ENCODE measurements at places on chromosomes 1 and 21.

- peak; percentile 26 for DNase-seq
Observed at GRCh38 chr1:189662190-189662589, 815.5 kb downstream of the BRINP3 start.

DNA sequence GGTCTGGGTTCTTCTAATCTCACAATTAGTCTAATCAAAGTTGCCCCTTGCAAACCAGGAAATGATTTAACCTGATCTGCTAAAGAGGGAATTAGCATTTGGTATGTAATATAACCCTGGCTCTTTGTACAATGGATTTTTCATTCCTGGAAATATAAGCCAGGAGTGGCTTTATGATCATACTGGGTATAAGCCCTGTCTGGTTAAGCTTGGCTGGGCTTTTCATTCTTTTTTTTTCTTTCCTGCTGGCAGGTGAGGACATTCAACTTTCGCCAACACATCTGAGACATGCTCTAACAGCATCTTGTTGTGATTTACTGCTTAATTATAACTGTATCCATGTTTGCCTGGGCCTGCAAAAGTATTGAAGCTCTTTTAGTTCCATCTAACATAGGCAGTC is 20.4 kb upstream of the SDE2 start:
- DNase-seq: no peak

- DNase-seq: no peak
Observed at GRCh38 chr1:228998179-228998578, 262.9 kb downstream of the RHOU start.

- DNase-seq: no peak
Observed at GRCh38 chr1:247299723-247300381, 31.8 kb downstream of the ZNF496 start.

DNA sequence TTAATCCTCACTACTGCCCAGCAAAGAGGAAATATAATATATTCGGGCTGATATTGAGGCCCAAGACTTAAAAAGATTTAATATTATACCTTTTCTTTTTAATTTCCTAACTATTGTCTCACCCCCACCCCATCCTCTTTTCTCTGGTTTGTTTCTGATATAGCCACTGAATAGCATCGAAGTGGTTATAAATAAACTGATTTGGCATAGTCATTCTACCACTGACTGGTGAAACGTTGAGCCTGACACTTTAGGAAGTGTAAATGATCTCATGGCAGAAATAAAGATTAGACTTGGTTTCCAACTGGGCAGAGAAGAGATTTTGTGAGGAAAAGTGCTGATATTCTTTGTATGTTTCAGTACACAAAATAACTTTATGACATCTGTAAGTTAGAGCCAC is 39.3 kb downstream of the DTL start:
- DNase-seq: no peak

GRCh38 chr1:48003741-48004531 is 6.8 kb upstream of the TRABD2B start:
- peak; percentile 99 for DNase-seq

DNA sequence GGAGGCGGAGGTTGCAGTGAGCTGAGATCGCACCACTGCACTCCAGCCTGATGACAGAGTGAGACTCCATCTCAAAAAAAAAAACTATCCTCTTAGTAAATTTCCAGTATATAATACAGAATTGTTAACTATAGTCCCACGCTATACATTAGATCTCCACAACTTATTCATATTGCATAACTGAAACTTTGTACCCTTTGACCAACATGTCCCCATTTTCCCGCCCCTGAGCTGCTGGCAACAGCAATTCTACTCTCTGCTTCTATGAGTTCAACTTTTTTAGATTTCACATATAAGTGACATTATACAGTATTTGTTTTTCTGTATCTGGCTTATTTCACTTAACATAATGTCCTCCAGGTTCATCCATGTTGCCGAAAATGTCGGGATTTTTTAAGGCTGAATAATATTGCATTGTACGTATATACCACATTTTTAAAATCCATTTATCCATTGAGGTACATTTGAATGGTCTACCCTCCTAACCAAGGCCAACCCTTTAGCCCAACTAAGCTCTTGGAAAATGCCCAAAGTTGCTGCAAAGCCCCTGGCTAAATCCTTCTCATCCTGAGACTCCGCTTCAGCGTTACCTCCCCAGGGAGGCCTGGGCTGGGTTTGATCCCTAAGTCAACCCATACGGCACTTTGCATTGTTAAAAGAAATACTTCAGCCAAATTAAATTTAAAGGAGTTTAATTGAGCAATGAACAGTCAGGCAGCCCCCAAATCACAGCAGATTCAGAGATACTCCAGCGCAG is 34.2 kb downstream of the NEK2 start:
- peak; percentile 83 for DNase-seq

DNA sequence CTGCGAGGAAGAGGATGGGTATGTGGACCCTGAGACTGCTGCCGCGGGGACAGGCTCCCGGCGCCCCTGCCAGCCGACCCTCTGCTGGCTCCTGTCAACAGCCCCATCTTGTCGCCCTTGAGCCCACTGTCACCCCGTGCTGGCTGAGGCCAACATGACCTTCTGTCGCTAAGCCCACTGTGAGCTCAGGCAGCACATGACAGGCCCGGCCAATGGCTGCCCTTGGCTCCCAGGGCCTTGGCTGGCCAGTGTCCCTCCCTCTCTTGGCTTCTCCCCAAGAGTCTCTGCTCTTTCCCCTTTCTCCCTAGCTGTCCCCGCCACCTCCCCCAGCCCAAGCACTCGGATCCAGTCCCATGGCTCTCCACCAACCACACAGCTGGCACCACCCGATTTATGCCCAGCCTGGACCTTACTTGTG is 3.5 kb downstream of the PEX10 start:
- no peak for DNase-seq

DNA sequence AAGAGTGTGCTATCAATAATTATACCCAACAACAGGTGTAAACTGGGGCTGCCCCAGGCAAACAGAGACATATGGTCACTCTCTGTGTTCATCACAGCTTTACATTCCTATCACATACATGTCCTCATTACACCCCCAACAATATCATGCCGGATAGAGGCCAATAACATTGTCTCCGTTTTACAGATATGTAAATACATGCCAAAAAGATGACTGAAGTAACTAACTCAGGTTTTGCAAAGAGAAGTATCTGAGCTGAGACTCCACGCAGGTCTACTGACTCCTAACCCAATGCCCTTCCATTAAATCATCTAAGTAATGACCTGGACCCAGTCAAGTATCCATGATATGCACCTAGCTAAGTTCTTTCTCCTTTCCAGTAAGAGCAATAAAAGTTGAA is 55.0 kb downstream of the JAK1 start:
- no peak for DNase-seq

DNA sequence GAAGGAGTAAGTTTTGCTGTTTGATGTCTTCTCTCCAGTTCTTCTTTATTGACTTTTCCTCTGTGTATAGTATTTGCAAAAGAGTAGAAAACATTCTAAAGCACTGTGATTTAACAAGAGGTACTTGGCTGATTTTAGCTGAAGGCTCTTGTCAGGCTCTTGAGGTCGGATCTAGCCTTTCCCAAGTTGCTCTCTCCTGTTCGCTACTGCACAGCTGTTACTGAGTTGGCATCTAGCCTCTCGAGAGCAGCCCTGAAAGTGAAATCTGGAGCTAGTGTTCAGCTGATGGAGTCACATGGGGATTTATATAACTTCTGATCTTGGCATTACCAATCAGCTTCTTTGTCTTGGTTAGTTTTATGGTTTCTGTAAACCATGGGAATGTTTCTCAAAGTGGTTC is 193.1 kb downstream of the RYR2 start:
- no peak for DNase-seq
